ENCODE measurements at places on chromosomes 1 and 21. TPM values are rescaled to one million over a fixed set of nuclear protein-coding genes. Genes with fewer than 3 reads are reported as not detected.

GNG4 gene
- 0.88 TPM for total RNA-seq

- no peak for DNase-seq
Observed at GRCh38 chr1:95222629-95223028, 11.4 kb upstream of the RWDD3 start.

GRCh38 chr1:146051452-146051851, 29.9 kb upstream of the HJV start:
- no peak for DNase-seq

DNA sequence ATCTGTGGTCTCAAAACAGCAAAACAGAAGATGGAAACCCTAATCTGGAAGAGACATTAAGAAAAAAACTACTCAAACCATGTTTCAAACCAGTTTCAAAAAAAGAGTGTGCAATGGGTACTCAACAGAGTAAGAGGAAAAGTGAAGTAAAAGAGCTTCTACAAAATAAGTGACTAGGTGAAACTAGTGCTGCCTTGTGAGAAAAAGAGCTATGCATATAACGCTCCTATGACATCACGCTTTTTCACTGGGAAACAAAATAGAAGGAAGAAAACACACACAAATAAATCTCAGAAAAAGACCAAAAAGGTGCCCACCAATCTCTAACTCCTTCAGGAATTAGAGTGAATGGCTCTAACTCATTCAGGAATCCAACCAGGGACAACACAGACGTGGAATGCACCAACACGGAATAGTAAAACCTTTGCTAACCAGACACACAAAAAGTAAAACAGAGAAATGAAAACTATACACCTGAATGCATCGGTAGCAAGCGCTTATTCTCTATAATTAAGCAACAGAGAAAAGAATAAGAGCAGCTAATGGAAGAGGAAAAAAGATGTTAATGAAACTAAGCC, 1.3 kb downstream of the FOXJ3 start:
- no peak for DNase-seq

SYT14 gene
- total RNA-seq = 3.9 TPM

DNA sequence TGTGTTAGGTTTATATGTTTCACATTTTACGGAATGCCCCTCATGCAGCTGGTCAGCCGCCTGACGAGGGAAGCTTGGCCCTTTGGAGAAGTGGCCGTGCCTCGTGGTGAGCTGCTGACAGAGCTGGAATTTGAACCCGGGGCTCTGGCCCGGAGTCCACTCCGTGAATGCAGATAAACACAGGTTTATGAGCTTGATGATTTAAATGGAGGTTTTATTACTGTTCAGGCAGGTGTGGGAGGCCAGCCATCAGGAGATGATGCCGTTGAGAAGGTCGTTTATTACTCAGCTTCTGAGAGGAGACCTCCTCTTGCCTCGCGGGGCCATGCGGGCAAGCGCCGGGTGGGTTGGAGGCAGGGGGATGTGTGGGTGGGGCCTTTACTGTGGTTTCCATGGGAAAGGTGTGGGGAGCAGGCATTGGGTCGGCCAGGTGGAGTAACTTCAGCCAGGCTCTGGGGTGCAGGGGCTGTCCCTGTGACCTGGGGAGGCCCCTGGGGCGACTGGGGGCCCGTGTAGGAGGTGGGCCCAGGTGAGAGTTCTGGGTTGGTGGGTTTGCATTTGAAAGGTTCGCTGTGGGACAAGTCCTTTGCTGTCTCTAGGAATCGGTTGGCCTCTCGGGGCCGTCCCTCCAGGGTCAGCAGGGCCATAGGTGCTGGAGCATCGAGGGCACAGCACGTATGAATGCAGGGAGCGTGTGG, 22.0 kb downstream of the PRKCZ start:
- no peak for DNase-seq

DNA sequence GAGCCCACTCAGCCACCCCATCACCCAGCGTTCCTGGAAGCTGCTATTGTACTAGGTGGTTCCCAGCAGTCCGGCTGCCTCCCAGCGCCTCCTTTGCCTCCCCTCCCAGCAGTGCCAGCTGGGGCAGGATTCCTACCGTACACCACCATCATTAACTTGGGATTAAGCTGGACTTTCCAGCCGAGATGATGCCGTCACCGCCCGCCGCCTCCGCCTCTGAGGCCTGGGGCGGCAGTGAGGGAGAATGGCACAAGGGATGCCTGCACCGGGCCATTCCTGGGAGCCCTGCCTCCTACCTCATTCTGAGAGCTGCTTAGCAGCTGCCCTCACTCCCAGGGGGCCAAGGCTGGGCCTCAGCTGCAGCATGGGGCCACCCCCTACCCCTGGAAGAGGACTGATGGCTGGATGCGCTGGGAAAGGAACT, 13.2 kb downstream of the CNTN2 start:
- no peak for DNase-seq
